Activated CD8-positive, alpha-beta T cell treated with anti-CD3 and anti-CD28 coated beads, Interleukin-2, amount 10 ng/mL, durations not matched to agents 7 days and 5 days (primary cell): ENCODE measurements at places on chromosomes 3 and 15. TPM values are rescaled to one million over a fixed set of nuclear protein-coding genes. Genes with fewer than 3 reads are reported as not detected.

TRPM1 gene
- not detected for total RNA-seq

CPNE9 gene
- not detected for total RNA-seq

LAMB2 gene
- 0.29 TPM for total RNA-seq

MYO5A gene
- 37.4 TPM for total RNA-seq

ZDHHC23 gene
- total RNA-seq = 1.8 TPM

ECE2 gene
- total RNA-seq = not detected

BFSP2 gene
- total RNA-seq = 0.42 TPM

EIF5A2 gene
- total RNA-seq = 10.9 TPM

CISH gene
- total RNA-seq = 380 TPM

MEIS2 gene
- total RNA-seq = not detected

ALDH1A2 gene
- not detected for total RNA-seq

SLC12A1 gene
- total RNA-seq = not detected

FAM3D gene
- total RNA-seq = not detected

CAMP gene
- not detected for total RNA-seq

ST3GAL6 gene
- not detected for total RNA-seq

CLDN1 gene
- total RNA-seq = not detected

SYNPR gene
- total RNA-seq = not detected

ATP13A5 gene
- not detected for total RNA-seq

ABHD14A gene
- total RNA-seq = 10.5 TPM

PTX3 gene
- total RNA-seq = not detected

GP9 gene
- total RNA-seq = not detected

PRICKLE2 gene
- total RNA-seq = not detected

EEFSEC gene
- total RNA-seq = 23.1 TPM

AKAP13 gene
- 112 TPM for total RNA-seq

SLC51A gene
- not detected for total RNA-seq

CCDC66 gene
- total RNA-seq = 25.0 TPM

IQCH gene
- 0.97 TPM for total RNA-seq

SNX22 gene
- 0.58 TPM for total RNA-seq

GRAMD2A gene
- total RNA-seq = not detected

TNNC1 gene
- 2.1 TPM for total RNA-seq

GOLGA8J gene
- not detected for total RNA-seq

KLF15 gene
- not detected for total RNA-seq

GOLGB1 gene
- 26.0 TPM for total RNA-seq

FES gene
- total RNA-seq = 10.5 TPM

GOLGA8Q gene
- total RNA-seq = 6.1 TPM

RYR3 gene
- total RNA-seq = not detected

MAPK6 gene
- total RNA-seq = 26.5 TPM

ZPLD1 gene
- not detected for total RNA-seq

RASGRP1 gene
- 161 TPM for total RNA-seq

ZNF620 gene
- 4.0 TPM for total RNA-seq

C3orf22 gene
- total RNA-seq = not detected

LXN gene
- 8.7 TPM for total RNA-seq

RUVBL1 gene
- total RNA-seq = 57.3 TPM

GOLGA8T gene
- 1.3 TPM for total RNA-seq

THBS1 gene
- 0.87 TPM for total RNA-seq

CCR2 gene
- 70.9 TPM for total RNA-seq

TMEM212 gene
- not detected for total RNA-seq

LTK gene
- total RNA-seq = 0.21 TPM
